ENCODE measurements at places on chromosomes 1 and 21.
A peak's percentile ranks its signal among the peaks of the same experiment; 100 is the strongest.

DNA sequence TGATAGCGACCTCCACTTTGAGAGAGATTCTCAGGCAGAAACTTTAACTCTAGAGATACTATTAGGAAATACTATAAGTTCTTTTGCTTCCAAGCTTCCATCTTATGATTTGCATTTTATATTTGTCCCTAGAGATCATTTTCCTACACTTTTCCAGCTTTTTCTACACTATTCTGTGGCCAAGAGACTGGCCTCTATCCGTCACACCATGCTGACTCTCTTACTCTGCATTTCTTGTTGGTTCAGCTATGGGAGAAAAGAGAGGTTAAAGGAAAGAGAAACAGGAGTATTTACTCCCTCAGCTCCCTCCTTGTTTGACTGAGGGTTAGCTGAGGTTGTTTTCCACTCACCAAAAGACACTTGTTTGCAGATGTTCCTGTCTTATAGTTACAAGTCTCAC lies 665.6 kb upstream of the CXADR start:
- no peak for DNase-seq

- DNase-seq = no peak
Observed at GRCh38 chr1:46444466-46444865, 45.2 kb upstream of the DMBX1 start.

DNA sequence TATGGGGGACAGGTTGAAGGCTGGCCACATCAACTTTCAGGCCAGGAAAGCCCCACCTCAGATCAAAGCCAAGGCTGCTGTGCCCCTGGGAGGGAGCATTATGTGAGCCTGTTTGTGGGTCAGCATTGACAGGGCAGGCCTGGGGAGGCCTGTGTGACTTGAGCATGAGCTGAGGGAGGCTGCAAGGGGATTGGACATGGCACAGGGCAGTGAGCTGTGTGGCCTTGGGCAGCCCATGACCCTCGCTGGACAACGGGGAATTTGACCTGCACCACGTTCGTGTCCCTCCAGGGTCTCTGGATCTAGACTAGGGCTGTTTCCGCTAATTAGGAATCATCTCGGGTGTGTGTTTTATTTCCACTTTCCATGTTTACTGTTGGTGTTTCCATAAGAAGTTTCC lies 17.5 kb upstream of the LEFTY1 start:
- no peak for DNase-seq

- peak; percentile 23 for DNase-seq
Observed at GRCh38 chr1:229999004-229999670, 67.9 kb upstream of the GALNT2 start.

DNA sequence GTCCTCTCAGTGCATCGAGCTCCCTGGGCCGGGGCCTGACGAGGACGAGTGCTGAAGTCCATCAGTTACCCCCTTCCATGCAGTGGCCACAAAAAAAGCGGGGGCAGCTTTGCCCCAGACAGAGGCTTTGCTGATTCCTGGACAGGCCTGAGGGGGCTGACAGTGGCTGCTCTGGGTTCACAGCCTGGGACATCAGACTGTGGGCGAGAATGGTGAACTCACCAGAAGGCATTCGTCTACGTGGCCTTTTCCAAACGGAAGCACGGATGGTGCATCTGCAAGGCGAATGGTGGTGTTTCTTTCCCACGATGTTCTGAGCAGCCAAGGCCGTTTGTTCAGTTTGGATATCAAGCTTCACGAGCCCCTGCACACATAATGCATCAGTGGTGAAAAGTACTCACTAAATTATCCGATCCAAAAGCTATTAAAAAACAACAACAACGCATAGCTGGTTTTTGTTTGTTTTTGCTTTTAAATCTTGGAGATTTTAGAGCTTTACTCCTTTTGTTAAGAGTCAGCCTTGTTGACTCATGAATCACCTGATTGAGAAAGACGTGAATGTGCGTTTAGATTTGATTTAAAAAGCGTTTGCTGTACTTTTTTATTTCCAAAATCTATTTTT lies 6.3 kb upstream of the ZBTB21 start:
- DNase-seq = no peak

GRCh38 chr1:31266547-31266946 lies 26.9 kb upstream of the NKAIN1 start:
- DNase-seq = no peak

DNA sequence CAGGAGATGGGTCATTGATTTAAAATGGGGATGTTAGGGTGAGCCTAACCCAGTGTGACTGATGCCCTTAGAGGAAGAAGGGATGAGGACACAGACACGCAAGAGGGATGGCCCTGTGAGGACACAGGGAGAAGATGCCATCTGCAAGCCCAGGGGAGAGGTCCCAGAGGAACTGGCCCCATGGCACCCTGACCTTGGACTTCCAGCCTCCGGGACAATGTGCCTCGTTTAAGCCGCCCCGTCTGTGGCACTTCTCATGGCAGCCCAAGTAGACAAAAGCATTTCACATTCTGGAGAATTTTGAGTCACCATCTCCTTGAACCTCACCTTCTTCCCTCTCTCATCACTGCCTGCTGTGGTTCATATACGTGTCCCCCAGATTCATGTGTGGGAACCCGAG lies 20.1 kb upstream of the PCBP3 start:
- no peak for DNase-seq

DNA sequence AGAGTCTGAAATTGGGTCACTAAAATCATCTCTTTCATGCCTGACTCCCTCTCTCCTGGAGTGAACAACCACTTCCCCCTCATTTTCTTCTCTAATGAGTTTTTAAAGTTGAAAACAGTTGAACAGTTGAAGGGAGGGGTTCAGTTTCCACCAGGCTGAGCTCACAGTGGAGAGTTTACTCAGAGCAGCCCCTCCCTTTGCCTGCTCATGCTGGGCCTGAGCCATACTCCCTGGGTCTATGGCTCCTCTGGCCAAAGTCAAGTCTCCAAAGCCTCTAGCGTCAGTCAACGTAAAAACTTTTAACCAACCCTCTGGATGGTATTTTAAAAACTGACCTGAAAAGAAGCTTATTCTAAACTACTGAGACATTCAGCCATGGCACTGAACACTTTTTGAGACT lies 100.8 kb upstream of the RNPC3 start:
- no peak for DNase-seq

DNA sequence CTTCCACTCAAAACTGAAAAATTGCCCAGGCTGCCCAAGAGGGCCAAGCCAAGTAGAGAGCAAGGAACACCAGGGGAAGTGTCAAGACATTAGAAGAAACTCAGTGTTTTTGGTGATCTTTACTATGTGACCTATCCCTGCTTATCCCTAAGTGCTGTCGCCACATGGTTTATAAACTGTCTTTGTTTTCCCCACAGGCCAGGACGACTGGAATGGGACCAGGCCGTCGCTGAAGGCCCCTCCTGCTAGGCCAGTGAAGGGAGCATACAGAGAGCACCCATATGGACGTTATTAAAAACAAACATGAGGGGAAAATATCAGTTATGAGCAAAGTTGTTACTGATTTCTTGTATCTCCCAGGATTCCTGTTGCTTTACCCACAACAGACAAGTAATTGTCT lies 28.7 kb downstream of the KHDRBS1 start:
- DNase-seq = no peak

DNA sequence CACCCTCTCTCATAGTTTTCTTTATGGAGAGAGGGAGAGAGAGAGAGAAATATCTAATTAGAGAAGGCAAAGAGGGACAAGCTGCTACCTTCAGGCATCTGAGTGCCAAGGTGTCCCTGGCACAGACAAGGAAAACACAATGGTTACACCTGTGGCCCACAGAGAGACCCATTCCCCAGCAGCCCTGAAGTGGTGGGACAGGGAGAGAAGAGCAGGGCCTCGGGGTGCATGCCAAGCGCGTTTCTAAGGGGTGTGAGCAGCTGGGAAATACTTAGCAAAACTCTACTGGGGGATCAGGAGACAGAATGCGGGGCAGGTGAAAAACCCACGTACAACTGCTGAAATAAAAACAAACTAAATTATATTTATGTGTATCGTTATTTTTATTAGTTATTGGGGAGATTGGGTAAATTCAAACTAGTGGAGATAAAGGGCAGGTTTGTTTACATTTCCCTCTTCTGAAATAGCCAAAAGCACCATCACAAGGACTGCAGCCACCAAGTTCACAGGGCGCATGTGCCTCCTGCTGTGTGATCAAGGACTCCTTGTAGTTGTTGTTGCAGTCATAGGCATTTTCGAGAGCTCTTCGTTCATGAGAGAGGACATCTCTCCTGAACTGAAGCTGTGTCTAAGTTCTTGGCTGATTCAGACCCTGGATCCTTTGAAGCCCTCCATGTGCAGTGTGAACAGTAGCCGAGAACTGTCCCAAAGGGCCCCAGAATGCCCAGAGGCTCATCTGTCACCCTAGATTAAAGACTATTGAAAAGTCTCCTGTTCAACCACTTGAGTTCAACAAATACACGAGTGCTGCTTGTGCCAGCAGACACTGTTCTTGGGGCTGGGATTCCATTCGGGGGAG lies 737 bp upstream of the SERPINC1 start:
- no peak for DNase-seq

DNA sequence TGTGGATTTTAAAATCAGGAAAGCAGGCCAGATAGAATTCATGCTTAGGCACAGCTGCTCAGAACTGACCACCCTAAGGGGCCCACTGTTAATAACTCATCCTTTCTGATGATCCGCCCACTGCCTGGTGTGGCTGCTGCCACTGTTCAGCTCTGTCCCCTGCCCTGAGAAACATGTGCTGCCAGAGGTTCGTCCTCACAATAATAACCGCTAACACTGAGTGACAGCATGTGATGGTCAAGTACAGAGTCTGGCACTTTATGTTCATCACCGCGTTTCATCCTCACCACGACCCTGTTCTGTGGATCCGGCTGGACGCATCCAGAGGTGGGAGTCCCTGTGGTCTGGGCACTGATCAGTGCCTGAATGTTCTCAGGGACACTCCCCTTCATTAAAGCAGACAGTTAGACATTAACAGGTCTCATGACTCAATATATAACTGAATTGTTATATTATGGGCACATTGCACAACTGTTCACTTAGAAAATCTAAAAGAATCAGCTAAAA lies 108.6 kb downstream of the SIM2 start:
- DNase-seq = no peak

- DNase-seq = no peak
Observed at GRCh38 chr1:150954708-150955107, 19.9 kb downstream of the CERS2 start.

- peak; percentile 20 for DNase-seq
Observed at GRCh38 chr1:111948209-111949171, 41.0 kb downstream of the KCND3 start.

- no peak for DNase-seq
Observed at GRCh38 chr1:191869790-191870312, 288.4 kb upstream of the RGS18 start.

GRCh38 chr1:40151457-40152079 lies 9.6 kb upstream of the RLF start:
- DNase-seq = no peak

- DNase-seq = no peak
Observed at GRCh38 chr1:64293820-64294219, 90.4 kb downstream of the UBE2U start.

DNA sequence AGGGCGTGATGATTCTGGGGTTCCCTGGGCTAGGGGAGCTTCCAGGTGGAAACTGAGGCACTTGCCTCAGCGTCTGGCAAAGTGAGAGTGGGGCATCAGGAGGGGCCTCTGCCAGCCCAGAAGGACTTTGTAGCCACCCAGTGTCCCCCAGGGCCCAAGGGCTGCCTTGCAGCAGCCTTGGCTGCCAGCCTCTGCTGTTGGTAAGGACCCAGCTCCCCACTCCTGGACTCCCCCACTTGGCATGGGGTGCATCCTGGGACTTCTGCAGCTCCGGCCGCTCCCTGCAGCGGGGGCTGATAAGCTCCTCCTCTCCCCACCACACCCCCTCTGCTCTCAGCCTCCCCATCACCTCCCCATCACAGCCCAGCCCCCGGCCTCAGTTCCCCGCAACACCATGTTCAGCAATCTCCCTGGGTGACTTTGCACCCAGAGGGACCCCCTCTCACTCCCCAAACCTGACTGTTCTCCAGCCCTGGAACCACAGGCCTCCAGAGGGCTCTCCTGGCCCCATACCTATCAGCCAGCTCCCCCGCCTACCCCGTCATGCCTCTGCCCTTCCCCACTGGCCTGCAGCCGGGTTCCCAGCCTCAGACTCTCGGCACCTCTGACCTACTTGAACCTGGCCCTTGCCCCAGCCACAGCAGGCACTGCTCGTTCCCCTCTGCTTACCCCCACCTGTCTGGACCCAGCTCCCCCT lies 113.0 kb downstream of the CRYAA start:
- no peak for DNase-seq

GRCh38 chr1:58714544-58714943 lies 14.7 kb upstream of the MYSM1 start:
- DNase-seq = no peak

GRCh38 chr1:225812488-225813213 lies 2.7 kb downstream of the EPHX1 start:
- DNase-seq = no peak
